ENCODE measurements at places on chromosomes 1 and 21. TPM values are rescaled to one million over a fixed set of nuclear protein-coding genes. Genes with fewer than 3 reads are reported as not detected.

Gene F13B
- total RNA-seq: not detected

Gene KIRREL1
- 64.7 TPM for total RNA-seq

Gene SETD4
- total RNA-seq: 9.5 TPM

Gene AMPD1
- not detected for total RNA-seq

Gene BRINP3
- under 0.01 TPM for total RNA-seq

Gene EPHB2
- 54.7 TPM for total RNA-seq

Gene MFAP2
- 2.5 TPM for total RNA-seq

Gene PCSK9
- total RNA-seq: under 0.01 TPM

Gene LHX4
- total RNA-seq: 0.18 TPM

Gene FMOD
- total RNA-seq: 0.18 TPM

Gene ANGPTL1
- total RNA-seq: not detected

Gene ELAVL4
- not detected for total RNA-seq

Gene HNRNPCL4
- not detected for total RNA-seq

Gene IL19
- total RNA-seq: not detected

Gene OR4F16
- not detected for total RNA-seq

Gene RNF207
- total RNA-seq: 2.7 TPM

Gene BACE2
- total RNA-seq: 18.1 TPM

Gene NBPF4
- not detected for total RNA-seq

Gene FHAD1
- total RNA-seq: not detected

Gene CDK18
- 0.28 TPM for total RNA-seq

Data from IMR-90 (cell line).